NCI-H446 (cell line): ENCODE measurements at places on chromosomes 16 and 17.

- no peak for DNase-seq
Measured at GRCh38 chr17:12667299-12667958, 1.7 kb downstream of the MYOCD start.

GRCh38 chr17:61805399-61805798, 57.9 kb downstream of the BRIP1 start:
- no peak for DNase-seq

- no peak for DNase-seq
Measured at GRCh38 chr17:57154921-57155320, 69.9 kb downstream of the AKAP1 start.

- DNase-seq = no peak
Measured at GRCh38 chr16:51898872-51899271, 648.1 kb downstream of the TOX3 start.

DNA sequence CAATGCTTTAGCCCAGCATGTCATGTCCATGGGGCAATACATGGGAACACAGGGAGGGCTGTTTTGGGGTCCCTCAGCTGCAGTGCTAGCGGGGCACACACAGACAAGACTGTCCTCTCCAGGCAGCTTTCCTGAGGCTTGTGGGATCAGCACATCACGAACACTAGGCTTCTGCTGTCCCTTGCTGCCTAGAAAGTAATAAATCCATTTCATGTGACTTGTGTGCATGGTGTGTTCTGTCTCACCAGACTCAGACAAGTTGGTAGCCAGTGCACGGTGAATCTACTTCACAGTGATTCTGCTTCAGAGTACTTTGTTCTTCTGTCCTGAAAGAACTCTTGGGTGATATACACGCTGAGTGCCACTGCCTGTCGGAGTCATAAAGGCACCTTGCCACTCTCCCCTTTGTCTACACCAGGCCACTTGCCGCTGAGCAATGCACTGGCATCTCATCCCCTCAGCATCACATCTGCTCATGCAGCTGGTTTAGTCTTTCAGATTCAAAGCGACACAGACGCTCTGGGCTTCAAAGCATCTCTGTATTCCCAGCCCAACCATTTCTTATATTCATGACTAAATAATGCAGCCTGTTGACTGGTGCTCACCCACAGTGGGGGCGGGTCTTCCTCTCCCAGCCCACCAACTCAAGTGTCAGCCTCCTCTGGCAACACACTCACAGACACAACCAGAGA, 95.2 kb upstream of the COX10 start:
- DNase-seq = no peak

DNA sequence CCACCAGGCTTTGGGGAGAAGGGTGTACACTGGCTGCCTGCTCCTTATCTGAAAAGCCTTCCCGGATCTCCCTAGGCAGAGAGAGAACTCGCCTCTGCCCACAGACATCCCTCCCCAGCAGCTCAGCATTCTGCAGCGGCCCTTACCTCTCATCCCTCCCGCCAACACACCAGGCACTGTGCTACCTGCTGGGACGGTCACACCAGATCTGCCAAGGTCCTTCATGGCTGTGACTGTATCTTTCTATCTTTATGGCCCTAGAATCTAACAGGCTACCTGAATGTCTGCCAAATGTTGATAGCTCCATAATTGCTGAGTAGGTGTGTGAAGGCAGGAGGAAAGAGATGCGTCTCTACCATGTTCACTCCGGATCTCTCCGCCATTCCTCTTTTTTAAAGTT, 7.9 kb downstream of the TSNAXIP1 start:
- no peak for DNase-seq

DNA sequence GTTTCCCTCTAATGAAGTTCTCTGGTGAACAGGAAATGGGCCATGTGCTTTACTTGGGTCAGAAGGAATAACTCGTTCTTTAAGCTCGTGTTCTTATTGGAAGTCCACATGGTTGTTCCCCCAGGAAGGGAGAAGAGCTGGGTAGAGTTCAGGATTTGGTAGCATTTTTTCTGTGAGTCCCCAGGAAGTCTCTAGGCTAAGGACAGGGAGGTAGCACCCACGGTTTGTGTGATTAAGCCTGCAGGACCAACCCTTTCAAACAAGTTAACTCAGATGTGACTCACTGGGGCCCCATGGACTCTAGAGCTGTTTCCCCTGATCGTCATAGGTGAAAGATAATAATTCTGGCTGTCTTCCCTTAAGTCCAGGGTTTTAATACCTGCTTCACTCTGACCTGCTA, 16.4 kb downstream of the SAP30BP start:
- DNase-seq = no peak

- no peak for DNase-seq
Measured at GRCh38 chr17:31499771-31500554, 108.5 kb downstream of the RAB11FIP4 start.

- DNase-seq = no peak
Measured at GRCh38 chr17:56350592-56350991, 197.3 kb downstream of the ANKFN1 start.

GRCh38 chr17:36578671-36579070, 13.0 kb upstream of the DHRS11 start:
- DNase-seq = no peak

DNA sequence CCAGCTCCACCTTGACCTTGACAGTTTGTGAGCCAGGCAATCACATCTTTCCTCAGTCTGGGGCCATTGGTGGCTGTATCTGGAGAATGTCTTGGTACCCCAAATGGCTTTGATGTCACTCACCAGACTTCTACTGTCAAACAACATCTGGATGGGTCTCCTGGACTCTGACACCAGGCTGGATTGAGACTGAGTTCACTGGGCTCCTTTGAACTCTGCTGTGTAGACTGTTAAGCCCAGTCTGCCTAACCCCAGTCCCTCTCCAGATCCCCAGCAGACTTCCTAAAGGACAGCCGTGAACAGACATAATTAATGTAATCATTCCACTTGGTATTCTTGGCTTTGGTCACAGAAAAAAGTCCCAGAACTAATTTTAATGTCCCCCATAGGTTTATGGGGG, 84.1 kb upstream of the KIFC3 start:
- DNase-seq = no peak

DNA sequence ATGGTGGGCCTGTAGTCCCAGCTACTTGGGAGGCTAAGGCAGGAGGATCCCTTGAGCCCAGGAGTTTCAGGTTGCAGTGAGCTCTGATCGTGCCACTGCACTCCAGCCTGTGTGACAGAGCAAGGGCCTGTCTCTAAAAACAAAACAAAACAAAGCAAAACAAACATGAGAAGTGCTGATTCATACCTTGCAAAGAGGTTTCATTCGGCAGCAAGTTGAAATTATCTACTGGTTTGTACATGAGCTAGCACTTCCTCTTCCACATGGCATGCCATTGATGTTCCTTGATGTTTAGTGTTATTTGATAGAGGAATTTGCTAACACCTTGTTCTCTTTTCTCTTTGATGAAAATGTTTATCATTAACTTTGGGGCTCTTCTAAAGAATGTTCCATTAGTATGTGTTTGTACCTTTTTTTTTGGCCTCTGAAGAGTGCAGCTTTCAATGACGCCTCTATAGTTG, 50.6 kb downstream of the SPECC1 start:
- DNase-seq = no peak

DNA sequence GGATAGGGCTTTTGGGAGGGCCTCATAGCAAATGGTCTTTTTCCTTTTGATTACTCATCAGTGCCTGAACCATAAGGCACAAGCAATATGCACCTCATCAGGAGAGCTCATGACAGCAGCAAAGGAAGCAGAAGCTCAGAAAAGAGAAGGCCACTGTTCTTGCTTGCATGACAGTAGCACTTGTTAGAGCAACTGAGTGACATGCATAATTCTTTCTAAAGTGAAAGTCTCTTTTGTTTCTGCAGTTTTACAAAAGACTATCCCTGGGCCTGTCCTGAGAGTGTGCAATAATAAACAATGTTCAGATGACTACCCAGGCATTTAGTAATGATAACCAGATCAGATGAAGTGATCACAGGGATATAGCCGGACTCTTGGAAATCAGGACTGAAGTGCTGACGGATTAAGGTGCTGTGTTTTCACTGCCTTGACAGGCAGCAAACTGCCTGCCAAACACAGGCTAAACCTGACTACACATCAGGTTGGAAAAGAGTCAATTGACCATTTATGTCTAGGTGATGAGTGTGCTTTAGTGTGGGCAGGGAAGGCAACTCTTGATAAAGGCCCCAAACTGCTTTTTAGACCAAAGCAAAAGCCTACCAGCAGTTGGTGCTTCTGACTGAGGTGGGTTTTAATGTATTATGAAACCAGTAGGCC, 1860.3 kb downstream of the TP53TG3F start:
- no peak for DNase-seq

GRCh38 chr17:41258406-41258805, 3.2 kb downstream of the KRTAP9-9 start:
- no peak for DNase-seq

DNA sequence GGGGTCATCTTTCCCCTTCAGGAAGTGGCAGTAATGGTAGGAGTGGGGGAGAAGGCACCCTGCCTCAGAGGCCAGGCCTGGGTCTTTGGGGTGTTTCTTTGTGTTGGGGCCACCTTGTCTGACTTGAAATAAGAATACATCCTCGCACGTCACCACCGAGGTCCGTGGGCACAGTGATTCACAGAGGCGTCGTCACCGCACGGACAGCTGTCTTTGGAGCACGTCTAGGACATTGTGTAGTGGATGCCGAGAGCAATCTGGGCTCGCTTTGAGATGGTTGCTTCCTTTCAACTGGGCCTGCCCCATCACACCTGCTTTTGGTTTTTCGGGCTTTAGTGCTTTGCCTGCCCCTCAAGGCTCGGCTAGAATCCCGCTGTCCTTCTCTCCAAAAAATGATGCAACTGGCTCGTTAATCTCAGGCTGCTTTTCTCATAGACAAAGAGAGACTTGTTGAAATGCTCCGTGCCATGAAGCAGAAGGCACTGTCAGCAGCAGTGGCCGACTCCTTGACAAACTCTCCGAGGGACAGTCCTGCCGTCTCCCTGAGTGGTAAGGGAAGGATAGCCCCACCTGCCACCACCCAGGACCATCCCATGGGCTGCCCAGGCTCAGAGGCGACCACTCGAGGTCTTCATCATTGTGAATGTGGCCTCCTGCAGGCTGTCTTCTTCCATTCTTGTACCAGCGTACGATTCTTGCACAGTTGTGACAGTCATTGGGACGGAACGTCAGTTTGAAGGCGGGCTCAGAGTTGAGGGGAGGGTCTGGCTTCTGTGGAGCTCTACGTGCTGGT, 24.0 kb downstream of the GINS2 start:
- DNase-seq = no peak

- DNase-seq = no peak
Measured at GRCh38 chr17:61152898-61153297, 246.7 kb upstream of the TBX2 start.

DNA sequence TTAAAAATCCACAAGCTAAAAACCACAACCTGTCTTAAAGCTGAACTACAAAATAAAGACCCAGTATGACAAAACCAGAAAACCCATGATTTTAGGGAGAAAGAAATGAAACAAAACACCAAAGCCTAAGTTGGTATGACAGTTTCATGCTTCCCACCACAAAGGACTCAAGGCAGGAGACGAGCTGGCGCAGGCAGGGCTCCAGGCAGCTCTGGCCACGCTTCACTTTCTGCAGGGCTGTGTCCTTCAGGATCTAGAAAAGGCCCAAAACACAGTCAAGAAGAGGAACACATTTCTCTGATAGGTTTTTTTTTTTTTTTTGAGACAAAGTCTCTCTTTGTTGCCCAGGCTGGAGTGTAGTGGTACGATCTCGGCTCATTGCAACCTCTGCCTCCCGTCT, 75.3 kb downstream of the WDR59 start:
- DNase-seq = no peak

DNA sequence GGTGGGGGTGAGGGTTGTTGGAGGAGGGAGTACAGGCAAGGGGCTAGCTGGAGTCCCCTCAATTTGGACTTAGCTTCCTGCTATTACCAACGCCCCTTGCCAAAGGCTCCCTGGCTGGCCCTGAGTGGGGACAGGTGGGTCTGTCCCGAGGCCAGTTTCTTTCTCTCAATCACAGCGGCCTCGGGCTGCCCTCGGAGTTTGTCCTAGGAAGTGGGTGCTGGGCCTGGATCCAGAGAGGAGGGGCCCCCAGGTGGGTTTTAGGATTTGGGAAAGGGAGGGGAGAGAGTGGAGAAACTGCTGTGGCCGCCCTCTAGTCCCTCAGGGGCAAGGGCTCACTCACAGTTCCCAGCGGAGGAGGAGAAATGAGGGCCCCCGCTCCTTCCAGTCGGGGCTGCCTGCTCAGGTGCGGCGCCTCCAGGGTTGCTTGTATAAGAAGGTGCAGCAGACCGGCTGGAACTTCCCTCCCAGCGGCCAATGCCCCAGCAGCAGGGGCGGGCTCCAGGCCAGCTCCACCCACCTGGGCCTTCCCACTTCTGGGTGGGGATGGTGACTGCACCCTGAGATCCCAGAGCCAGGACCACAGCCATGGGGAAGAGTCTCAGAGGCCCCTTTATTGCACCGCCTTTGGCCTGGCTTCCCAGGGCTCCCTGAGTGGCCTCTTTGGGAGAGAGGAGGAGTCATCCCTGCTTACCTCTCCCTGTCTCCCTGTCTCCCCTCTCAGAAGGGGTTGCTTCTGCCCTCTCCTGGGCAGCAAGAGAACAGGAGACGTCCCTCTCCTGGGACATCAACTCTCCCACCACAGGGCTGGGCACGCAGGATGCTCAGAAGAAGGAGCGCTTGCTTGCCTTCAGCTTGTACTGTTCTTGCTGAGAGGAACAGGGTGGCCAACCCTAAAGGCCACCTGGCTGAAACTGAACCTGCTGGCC, 112.0 kb upstream of the SMURF2 start:
- peak; percentile 27 for DNase-seq

DNA sequence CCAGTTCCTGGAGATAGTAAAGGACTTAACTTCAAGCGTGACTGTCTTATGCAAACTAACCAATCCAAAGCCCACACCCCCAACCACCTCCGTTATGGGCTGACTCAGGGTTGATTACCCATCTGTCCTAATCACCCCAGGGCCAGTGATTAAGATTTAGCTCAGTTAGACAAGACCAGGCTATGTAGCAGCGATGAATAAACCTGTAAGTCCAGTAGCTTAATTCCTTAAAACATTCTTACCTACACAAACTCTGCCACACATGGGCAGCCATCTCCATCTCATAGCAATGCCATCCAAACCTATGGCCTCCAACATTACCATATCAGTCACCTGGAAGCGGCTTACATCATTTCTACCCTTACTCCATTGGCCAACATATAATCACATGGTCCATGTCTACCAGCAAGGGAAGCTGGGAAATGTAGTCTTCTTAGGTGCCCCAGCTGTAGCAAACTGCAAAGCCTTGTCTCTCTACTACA, 266.7 kb downstream of the SHISA9 start:
- no peak for DNase-seq

DNA sequence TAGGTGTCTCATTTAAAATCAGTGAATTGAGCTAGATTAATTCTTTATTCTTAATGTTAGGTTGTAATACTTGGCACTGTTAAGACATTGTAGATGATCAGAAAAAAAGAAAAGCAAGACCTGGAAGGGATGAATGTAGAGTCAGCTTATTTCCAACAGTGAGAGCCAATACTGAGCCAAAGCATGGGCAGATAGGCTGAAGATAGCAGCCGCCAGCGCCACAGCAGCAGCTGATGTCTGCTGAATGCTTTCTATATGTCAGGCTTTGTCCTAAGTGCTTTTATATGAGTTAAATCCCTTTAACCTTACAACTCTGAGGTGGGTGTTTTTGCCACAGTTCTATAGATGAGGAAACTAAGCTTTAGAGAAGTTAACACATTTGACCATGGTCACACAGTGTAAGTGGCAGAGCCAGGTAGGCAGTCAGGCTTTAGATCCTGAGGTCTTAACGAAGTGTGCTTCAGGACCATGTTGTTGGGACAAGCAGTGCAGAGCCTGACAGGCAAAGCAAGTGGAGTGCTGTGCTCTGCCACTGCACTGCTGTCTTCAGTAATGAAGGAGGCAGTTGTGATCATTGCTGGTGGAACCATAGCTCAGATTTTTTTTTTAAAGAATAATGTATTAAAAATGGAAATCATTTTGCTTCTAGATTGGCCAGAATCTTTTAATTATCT, 25.9 kb downstream of the TNRC6A start:
- DNase-seq = no peak

GRCh38 chr16:10067406-10067805, 114.8 kb downstream of the GRIN2A start:
- no peak for DNase-seq
